ENCODE measurements at places on chromosomes 4 and X. TPM values are rescaled to one million over a fixed set of nuclear protein-coding genes. Genes with fewer than 3 reads are reported as not detected.
A peak's percentile ranks its signal among the peaks of the same experiment; 100 is the strongest.

RS1 gene
- total RNA-seq, result not detected

- H3K4me3 ChIP-seq, result no peak overlapping the region
- no peak overlapping the region for H3K27ac ChIP-seq
Observed at GRCh38 chr4:24024157-24024556, 134.3 kb upstream of the PPARGC1A start.

GRCh38 chr4:150150629-150151062 is 72.4 kb downstream of the DCLK2 start:
- H3K27ac ChIP-seq, result no peak overlapping the region
- peaks cover 9% of the 10 kb centered on the region for H3K27me3 ChIP-seq
- DNase-seq, result no peak
- no peaks in the 10 kb centered on the region for H3K4me1 ChIP-seq
- H3K36me3 ChIP-seq, result no peaks in the 10 kb centered on the region

- H3K4me3 ChIP-seq, result no peak overlapping the region
- no peaks in the 10 kb centered on the region for H3K4me1 ChIP-seq
- no peaks in the 10 kb centered on the region for H3K27me3 ChIP-seq
- no peak for DNase-seq
Observed at GRCh38 chr4:176642472-176642871, 150.2 kb downstream of the VEGFC start.

- no peak for DNase-seq
- H3K27me3 ChIP-seq, result no peaks in the 10 kb centered on the region
- no peak overlapping the region for H3K27ac ChIP-seq
- peaks cover 1% of the 10 kb centered on the region for H3K36me3 ChIP-seq
- no peak overlapping the region for H3K4me3 ChIP-seq
- no peaks in the 10 kb centered on the region for H3K4me1 ChIP-seq
Observed at GRCh38 chr4:22635692-22636091, 57.0 kb upstream of the GBA3 start.

DNA sequence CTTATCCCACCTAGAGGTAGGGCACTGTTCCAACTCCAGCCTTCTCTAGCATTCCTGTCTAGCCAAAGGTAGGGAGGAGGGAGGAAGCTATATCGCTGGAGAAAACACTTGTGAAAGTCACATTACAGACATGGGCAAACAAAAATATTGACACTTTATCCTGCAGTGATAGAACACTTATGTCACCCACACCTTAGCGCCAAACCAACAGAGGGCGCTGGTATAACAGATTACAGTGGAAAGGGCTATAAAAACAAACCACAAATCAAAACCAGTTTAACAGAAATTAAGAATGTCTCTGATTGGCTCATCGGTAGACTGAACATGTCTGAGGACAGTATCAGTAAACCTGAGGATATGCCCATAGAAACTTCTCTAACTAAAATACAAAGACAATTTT is 451.3 kb downstream of the TLL1 start:
- H3K27ac ChIP-seq, result no peak overlapping the region
- no peaks in the 10 kb centered on the region for H3K27me3 ChIP-seq
- DNase-seq, result no peak
- H3K4me1 ChIP-seq, result no peaks in the 10 kb centered on the region
- H3K36me3 ChIP-seq, result no peaks in the 10 kb centered on the region

- peaks cover 6% of the 10 kb centered on the region for H3K36me3 ChIP-seq
- peak overlapping the region; percentile 91 for H3K4me3 ChIP-seq
- no peaks in the 10 kb centered on the region for H3K27me3 ChIP-seq
- H3K4me1 ChIP-seq, result peaks cover 15% of the 10 kb centered on the region
- H3K27ac ChIP-seq, result peak overlapping the region; percentile 81
Observed at GRCh38 chr4:51843309-51844152, 578 bp downstream of the DCUN1D4 start.

DNA sequence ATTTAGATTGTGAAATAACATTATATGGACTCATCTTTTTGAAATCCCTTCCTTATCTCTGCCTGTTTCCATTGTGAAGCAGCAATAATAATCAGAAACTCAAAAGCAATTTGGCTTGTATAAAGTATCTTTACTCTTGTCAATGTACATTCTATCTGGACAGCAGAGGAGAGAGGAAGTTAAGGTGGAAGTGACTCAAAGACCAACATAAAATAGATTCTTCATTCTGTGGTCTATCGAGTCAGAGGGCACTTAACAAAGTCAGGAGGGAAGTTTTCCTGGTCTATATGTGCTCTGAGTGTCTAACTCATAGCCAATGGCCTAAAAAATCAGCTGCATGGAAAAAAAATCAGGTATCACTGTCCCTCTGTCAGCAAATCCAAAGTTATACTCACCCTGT is 155.5 kb downstream of the EMCN start:
- H3K4me3 ChIP-seq, result no peak overlapping the region
- peaks cover 1% of the 10 kb centered on the region for H3K27me3 ChIP-seq
- no peak for DNase-seq
- no peaks in the 10 kb centered on the region for H3K4me1 ChIP-seq
- H3K27ac ChIP-seq, result no peak overlapping the region

MAGEA8 gene
- not detected for total RNA-seq

KLHL13 gene
- 1.3 TPM for total RNA-seq

- peaks cover 3% of the 10 kb centered on the region for H3K4me1 ChIP-seq
- no peak overlapping the region for H3K27ac ChIP-seq
- no peak for DNase-seq
- no peaks in the 10 kb centered on the region for H3K36me3 ChIP-seq
Observed at GRCh38 chrX:9824554-9824953, 38.3 kb downstream of the SHROOM2 start.

CXorf65 gene
- 11.3 TPM for total RNA-seq

SSX4B gene
- not detected for total RNA-seq

- no peaks in the 10 kb centered on the region for H3K36me3 ChIP-seq
- no peak overlapping the region for H3K27ac ChIP-seq
- no peak overlapping the region for H3K4me3 ChIP-seq
Observed at GRCh38 chr4:151227172-151227571, 49.8 kb upstream of the PRSS48 start.

DNA sequence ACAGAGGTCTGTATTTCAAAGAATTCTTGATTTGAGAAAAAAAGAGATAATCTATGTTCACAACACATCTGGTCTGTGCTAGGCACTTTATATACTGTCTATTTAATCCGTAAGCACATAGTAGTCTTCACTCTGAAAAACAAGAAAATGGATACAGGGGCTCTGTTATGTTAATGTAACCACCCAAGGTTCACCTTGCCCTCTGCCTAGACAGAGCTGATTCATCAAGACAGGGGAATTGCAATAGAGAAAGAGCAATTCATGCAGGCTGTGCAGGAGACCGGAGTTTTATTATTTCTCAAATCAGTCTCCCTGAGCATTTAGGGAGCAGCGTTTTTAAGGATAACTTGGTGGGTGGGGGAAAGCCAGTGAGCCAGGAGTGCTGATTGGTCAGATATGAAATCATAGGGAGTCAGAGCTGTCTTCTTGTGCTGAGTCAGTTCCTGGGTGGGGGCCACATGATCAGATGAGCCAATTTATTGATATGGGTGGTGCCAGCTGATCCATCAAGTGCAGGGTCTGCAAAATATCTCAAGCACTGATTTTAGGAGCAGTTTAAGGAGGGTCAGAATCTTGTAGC is 92.9 kb upstream of the TNIP3 start:
- H3K36me3 ChIP-seq, result no peaks in the 10 kb centered on the region
- peak; percentile 21 for DNase-seq
- H3K4me1 ChIP-seq, result peaks cover 54% of the 10 kb centered on the region
- peak overlapping the region; percentile 78 for H3K27ac ChIP-seq

GRCh38 chr4:100164808-100165760 is 25.2 kb downstream of the DDIT4L start:
- H3K4me3 ChIP-seq, result no peak overlapping the region
- no peaks in the 10 kb centered on the region for H3K4me1 ChIP-seq
- H3K36me3 ChIP-seq, result no peaks in the 10 kb centered on the region
- no peaks in the 10 kb centered on the region for H3K27me3 ChIP-seq
- H3K27ac ChIP-seq, result no peak overlapping the region

GRCh38 chrX:68631336-68631735 is 16.1 kb upstream of the STARD8 start:
- no peaks in the 10 kb centered on the region for H3K4me1 ChIP-seq
- no peak for DNase-seq
- no peaks in the 10 kb centered on the region for H3K27me3 ChIP-seq
- H3K27ac ChIP-seq, result no peak overlapping the region
- no peaks in the 10 kb centered on the region for H3K36me3 ChIP-seq

DNA sequence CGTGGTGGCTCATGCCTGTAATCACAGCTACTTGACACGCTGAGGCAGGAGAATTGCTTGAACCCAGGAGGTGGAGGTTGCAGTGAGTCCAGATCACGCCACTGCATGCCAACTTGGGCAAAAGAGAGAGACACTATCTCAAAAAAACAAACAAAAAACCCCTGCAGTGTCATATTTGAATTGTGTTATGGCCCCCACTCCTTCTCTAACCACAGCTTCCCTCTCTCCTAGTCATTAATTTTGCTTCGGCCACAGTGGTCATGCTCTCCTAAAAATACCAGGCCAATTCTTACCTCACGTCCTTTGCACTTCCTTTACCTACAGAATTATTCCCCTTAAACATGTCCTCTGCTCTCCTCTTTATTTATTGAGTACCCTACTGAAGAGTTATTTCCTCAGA is 206.1 kb downstream of the PPP3CA start:
- no peak overlapping the region for H3K4me3 ChIP-seq
- no peak overlapping the region for H3K27ac ChIP-seq
- H3K27me3 ChIP-seq, result no peaks in the 10 kb centered on the region
- no peak for DNase-seq
- no peaks in the 10 kb centered on the region for H3K36me3 ChIP-seq
